ENCODE measurements at places on chromosomes 11 and 22.
A peak's percentile ranks its signal among the peaks of the same experiment; 100 is the strongest.

- DNase-seq = no peak
Measured at GRCh38 chr11:70501933-70502540, 103.7 kb downstream of the CTTN start.

DNA sequence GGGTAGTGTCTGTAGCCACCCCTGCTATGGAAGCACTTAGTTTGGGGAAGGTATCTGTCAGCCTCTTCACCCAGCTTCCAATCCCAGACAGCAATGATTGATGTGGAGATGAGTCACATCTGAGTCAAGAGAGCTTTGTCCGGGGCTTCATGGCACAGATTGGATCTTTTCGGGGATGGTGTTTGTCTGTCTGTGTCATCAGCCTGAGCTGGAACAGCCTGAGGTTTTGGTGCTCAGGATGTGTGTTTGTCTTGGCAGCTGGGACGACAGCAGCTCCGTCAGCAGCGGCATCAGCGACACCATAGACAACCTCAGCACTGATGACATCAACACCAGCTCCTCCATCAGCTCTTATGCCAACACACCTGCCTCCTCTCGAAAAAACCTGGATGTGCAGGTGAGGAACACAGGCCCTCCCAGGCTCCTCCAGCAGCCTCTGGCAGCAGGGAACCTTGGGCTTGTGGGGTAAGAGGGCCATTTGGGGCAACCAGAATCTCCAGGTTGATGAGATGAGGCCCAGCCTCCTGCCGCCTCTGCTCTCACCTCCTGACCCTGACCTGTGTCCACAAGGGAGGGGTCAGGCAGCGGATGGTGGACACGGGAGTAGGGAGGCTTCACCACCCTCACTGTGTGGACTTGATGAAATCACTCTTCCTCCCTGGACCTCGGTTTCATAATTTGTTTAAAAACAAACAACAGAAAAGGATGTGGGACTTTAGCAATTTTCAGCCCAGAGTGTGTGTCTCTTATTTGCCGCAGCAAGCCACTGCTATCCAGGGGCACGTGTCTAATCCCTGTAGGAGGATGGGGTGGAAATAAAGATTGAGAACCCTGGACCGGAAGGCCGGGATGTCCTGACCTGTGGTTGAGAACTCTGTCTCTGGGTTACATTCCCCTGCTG lies 124.3 kb downstream of the DBX1 start:
- DNase-seq = no peak

DNA sequence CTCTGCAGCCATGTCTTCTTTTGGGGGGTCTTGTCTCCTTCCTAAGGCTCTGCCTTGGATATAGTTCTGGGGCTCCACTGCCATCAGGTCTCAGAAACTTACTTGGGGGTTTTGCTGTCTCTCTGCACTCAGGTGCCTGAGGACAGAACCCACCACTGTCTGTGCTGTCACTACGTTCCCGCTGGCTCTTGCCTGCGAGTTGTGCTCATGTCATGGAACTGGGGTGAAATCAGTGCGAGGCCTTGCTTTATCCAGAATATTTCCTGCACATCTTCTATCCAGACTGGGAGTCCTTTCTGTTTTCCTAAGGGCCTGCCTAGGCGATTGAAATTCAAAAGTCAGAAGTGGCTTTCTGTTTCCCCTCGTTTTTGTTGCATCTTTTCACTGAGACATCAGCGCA lies 6.6 kb upstream of the USP2 start:
- peak; percentile 20 for DNase-seq

GRCh38 chr11:17156283-17156682 lies 51.5 kb downstream of the PIK3C2A start:
- no peak for DNase-seq

- no peak for DNase-seq
Measured at GRCh38 chr11:78350646-78351165, 66.9 kb downstream of the GAB2 start.

- no peak for DNase-seq
Measured at GRCh38 chr11:124543145-124543544, 309 bp downstream of the OR8B12 start.

- DNase-seq = no peak
Measured at GRCh38 chr11:127226949-127227348, 226.4 kb upstream of the KIRREL3 start.

GRCh38 chr22:20080776-20081654 lies 974 bp downstream of the DGCR8 start:
- no peak for DNase-seq

- DNase-seq = no peak
Measured at GRCh38 chr11:26715133-26715532, 6.7 kb downstream of the SLC5A12 start.

DNA sequence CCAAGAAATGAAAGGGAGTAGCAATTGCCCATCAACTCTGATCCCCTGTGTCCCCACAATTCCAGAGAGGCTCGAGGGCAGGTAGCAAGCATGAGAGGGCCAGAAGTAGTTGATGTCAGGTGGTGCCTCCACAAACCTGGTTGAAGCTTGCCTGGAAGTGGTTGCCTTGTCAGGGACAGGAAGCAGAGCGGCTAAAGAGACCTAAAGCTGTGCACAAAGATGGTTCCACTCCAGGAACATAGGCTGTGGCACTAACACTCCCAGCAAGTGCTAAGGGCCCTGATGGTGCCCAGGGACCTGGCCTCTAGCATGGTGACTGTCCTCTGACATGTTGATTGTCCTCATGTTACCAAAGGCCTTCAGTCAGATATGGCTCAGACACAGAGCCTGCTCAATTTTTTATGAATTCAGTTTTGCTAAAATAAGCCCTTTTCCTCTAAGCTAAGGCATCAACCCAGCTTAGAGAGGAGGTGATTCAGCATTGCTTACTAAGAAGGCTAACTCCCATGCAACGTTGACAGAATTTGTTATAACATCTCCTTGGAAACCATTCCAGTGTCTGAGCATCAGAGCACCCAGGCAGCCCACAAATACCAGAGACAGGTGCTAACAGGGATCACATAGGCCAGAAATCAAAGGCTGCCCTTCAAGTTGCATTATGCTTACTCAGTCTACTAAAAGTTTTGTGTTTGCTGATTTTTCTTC lies 196.3 kb upstream of the ARHGAP20 start:
- no peak for DNase-seq

DNA sequence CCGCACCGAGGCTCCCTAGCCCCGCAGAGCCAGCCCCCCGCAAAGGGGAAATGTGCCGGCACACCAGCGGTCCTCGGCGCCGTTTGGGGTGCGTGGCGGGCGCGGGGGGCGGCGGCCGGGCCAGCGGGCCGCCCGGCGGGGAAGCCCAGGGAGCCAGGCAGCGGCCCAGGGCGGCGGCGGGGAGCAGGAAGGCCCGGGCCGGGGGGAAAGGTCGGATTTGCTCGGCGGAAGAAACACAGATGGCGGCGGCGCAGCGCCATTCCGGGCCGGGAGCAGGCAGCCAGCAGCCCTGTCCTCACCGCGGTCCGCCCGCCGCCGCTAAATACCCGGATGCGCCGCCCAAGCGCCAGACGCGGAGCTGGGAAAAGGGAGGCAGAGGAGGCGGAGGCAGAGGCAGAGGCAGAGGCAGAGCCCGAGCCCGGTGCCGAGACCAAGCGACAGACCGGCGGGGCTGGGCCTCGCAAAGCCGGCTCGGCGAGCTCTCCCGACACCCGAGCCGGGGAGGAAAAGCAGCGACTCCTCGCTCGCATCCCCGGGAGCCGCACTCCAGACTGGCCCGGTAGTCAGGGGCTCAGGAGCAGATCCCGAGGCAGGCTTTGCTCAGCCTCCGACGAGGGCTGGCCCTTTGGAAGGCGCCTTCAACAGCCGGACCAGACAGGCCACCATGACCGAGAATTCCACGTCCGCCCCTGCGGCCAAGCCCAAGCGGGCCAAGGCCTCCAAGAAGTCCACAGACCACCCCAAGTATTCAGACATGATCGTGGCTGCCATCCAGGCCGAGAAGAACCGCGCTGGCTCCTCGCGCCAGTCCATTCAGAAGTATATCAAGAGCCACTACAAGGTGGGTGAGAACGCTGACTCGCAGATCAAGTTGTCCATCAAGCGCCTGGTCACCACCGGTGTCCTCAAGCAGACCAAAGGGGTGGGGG lies 2.6 kb upstream of the GCAT start:
- peak; percentile 93 for DNase-seq

DNA sequence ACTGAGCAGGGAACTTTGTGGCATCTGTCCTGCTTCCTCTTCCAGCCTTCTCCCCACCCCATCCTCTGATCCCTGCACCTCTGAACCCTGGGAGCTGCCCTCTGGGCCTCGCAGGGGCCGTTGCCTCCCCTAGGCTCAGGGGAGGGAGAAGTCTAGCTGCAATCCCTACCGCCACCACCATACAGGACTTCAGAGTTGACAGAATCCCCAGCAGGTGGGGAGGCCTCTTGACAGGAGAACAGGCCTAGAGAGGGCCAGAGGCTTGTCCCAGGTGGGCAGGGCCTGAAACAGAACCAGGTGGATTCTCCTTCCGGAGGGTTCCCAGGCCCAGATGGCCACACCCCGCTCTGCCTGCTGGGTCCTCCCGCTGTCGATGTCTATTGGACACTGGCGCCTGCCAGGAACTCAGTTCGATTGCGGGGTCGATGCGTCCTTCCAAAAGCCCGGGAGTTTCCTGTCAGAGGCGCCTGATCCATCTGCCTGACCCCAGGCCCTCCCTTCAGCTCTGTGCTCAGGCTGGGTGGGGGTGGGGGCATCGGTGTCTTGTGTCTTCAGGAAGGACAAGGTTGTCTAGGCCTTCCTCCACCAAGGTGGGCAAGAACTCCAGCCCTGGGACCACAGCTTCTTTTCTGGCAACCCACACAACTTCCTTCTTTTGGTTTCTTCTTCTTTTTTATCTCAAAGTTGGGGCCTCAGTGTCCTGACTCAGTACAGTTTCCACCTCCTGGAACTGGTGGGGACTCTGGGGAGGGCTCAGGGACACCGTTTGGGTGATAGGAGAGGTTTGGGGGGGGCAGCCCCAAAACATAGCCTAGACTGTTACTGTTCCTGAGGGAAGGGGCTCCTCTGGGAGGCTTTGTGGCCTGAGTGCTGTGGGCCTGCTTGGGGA lies 6.4 kb downstream of the STARD10 start:
- DNase-seq = no peak

- no peak for DNase-seq
Measured at GRCh38 chr11:17753153-17753552, 18.6 kb downstream of the KCNC1 start.

DNA sequence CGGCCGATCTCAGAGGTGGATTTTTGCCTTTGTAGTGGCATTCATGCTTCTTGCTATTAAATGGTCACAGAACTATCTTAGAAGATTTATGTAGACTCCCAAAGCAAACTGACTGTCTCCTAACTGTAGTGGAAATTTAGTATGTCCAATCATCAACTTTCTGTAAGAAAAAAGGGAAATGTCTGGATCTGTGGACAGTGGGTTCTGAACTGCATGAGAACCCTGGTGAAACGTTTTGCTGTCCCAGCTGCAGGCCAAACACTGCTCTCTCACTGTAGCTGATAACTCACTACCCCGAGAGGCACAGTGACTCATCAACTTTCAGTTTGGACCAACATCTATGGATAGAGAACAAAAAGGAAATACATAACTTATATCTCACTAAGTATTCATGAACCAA lies 387.1 kb downstream of the SOX6 start:
- no peak for DNase-seq

- no peak for DNase-seq
Measured at GRCh38 chr11:114472661-114473060, 33.4 kb downstream of the REXO2 start.

DNA sequence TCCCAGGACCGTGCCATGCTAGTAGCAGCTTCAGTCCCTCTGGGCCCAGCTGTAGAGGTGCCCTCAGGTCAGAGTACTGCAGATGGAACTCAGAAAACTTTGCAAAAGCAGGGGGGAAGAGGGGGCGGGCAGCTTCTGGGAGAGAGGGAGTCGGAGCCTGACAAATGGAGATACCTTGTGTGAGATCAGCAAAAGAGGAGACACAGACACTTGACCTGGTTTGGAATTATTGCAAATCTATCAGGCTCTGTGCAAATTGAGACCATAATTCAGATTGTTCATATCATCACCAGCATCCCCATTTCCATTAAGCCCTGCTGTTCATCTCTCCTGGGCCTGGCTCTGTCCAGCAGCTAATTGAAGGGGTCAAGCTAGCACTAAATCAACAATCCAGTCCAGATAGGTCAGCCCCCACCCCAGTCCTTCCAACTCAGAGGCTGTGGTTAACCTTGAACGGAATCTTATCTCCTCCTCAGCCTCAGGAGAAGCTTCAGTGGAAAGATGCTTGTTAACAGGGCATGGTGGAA lies 292.6 kb upstream of the PLET1 start:
- DNase-seq = no peak

GRCh38 chr11:15434529-15434928 lies 319.8 kb downstream of the INSC start:
- no peak for DNase-seq

GRCh38 chr22:40808018-40808841 lies 10.9 kb downstream of the SLC25A17 start:
- no peak for DNase-seq

DNA sequence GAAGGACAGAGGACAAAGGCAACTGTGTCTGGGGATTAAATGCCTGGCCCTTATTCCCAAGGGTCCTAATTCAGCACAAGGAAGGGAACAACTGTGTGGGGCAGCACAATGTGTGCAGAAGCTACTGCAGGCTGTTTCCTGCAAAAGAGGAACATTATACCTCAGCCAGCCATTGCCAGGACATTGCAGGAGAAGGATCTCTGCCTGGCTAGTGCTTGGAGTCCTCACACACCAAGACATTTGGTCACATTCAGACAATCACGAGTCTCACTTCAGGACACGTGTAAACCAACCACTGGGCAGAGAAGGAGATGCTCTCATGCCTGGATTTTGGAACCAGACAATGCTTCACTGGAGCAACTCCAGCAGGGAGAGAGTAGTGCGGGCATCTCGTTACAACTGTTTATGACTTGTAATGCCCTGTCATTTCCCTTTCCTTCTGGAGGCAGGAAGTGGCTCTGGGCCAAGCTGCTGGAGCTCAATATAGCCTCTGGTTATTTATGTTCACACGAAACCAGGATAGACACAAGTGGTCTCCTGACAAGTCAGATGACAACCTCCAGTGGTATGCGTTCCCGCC lies 23.9 kb upstream of the ZC3H12C start:
- DNase-seq = no peak

DNA sequence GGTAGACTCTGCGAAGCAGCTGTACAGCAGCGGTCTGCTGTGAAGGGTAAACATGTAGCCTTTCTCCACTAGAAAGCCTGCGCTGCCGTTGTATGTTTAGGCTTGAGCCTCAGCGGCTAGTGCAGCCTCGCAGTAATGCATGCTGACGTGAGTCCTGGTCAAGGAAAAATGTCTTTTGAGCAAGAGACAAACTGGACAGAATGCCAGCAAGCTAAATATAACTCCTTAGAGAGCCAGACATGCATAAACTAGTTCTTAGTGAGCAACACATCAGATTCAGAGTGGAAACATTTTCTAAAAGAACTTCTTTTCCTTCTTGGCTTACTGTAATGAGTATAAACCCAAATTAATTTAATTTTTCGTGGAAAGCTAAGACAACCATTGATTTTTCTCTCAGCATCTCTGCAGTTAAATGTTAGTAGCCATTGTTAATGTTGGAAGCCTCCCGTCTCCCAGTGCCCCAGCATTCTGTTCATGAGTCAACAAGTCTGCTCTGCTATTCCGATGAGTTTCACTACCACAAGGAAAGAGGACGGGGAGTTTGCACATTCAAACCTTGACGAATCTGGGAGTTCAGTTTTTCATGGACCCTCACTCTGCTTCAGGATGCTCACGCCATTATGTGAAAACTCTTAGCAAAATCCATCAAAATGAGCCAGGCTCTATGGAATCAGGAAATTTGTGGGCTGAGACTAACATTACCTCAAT lies 51.4 kb downstream of the JAM3 start:
- no peak for DNase-seq

All from mesothelial cell of epicardium (in vitro differentiated cells).